Stimulated activated CD8-positive, alpha-beta memory T cell treated with anti-CD3 and anti-CD28 coated beads, Interleukin-2, amount 100 ng/mL, for 1 hour (primary cell): ENCODE measurements at places on chromosomes 3 and 15.

GRCh38 chr3:186746008-186746407 is 28.8 kb downstream of the KNG1 start:
- no peak for DNase-seq

- no peak for DNase-seq
Observed at GRCh38 chr15:99963096-99963825, 230.0 kb upstream of the LYSMD4 start.

- DNase-seq, result no peak
Observed at GRCh38 chr3:16338999-16339398, 74.0 kb downstream of the OXNAD1 start.

DNA sequence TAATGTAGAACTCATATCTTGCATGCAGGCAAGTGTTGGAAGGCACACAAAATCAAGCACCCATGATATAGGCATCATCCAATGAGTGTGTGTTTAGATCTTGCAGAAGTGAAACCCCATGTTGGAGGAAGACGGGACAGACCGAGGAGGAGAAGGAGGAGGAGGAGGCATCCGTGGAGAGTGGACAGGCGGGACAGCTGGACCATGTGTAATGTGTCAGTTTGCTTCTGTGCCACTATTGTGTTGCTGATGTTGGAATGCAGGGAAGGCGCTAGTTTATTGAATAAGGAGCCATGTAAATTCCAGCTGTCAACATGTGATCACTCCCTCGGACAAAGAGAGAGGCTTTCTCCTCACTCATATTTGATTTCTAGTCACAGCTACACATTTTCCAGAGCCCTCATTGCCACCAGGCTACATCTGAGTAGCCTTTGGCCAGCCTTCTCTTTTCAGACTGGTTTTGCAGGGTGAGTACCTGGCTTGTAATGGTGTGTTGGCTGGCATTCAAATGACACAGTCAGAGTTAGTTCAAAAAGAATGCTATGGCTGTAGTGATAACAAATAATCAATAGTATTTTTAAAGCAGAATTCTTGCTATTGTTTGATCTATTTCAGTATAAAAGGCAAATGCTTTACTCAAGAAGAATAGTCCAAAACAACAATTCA is 1037.6 kb upstream of the NR2F2 start:
- DNase-seq, result no peak

GRCh38 chr15:69610277-69610676 is 157.7 kb downstream of the RPLP1 start:
- no peak for DNase-seq

DNA sequence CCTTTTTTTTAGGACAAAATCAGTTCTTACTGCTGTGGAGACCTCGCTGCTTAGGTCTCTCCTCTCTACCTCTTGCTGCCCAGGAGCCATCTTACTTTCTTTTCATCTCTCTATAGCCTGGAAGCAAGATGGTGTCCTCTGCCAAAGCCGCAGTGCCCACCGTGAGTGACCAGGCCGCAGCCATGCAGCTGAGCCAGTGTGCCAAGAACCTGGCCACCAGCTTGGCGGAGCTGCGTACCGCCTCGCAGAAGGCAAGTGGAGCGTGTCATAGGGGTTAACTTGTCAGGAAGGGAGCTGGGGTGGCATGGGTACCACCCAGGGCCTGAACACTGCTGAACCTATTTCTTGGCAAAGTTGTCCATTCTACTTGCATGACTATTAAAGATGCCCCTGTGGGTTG is 320.3 kb upstream of the TPM1 start:
- DNase-seq, result no peak

DNA sequence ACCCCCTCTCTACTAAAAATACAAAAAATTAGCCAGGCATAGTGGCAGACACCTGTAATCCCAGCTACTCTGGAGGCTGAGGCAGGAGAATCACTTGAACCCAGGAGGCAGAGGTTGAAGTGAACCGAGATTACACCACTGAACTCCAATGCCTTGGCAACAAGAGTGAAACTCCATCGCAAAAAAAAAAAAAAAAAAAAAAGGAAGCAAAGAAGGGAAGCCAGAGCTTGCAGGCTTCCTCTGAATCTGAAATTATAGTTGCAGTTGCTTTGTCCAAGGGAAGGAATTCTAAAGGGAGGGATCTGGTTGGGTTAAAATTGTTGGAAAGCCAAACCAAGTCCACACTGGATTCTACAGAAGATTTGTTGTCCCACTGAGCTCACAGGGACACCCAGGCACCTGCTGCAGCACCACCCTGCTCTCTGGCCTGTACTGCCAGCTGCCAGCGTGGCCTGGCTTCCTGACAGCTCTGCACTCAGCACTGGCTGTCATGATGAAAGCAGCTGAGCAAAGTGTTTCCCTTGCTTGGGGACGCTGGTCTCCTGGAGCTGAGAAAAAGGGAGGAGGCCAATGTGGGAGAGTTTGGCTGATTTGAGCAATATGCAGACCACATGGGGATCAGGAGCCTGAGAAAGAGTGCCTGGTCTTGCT is 88.8 kb upstream of the HES1 start:
- no peak for DNase-seq

DNA sequence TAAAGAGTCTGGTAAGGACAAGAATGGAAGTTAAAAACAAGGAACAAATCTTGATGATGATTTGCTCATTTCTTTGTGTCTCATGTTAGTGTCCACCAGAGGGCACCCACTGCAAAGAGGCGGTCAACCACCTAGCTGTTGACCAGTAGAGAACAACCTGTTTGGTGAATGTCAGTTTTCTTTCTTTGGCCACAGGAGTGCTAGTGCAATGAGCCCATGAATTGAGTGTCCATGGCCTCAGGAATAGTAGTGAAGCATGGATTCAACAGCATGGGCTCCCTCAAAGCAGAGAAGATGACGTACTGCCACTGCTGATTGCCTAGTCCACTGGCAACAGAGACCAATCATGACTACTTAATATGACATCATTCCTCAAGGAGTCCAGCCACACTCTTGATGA is 10.7 kb upstream of the CNTN6 start:
- DNase-seq, result no peak

- no peak for DNase-seq
Observed at GRCh38 chr3:4606911-4607310, 113.8 kb downstream of the ITPR1 start.

DNA sequence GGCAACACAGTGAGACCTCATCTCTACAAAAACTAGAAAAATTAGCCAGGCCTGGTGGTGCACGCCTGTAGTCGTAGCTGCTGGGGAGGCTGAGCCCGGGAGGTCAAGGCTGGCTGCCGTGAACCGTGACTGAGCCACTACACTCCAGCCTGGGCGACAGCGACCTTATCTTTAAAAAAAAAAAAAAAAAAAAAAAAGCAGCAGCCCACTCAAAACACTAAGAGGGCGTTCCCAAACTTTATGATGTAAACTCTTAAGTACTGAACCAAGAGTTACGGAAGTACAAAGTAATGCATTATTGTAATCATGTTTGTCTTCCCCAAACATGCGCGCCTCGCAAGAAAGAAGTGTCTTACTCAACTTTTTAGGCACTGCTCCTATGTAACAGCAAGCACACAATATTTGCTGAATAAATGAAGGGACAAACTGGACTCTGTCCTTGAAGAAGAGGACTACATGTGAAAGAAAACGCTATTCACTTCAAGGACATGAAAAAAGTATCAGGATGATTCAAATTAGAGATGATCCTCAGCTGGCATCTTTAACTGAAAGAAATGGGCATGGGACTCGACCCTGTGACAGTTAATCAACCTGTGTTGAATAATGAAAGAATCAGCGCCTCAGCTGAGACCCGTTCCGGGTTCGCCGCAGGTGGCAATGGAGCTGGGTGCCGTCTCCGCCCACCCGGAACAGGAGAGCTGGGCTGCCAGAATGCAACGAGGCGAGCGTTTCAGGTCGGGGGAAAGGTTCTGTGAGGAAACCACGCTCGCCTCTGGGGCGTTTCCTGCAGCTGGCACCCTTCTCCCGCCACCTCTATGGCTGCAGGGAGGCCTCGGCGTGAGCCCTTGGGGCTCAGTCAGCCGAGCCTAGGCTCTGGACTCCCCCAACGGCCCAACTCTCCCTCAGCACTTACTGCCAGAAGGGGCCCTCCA is 718 bp downstream of the SPG11 start:
- peak; percentile 60 for DNase-seq

DNA sequence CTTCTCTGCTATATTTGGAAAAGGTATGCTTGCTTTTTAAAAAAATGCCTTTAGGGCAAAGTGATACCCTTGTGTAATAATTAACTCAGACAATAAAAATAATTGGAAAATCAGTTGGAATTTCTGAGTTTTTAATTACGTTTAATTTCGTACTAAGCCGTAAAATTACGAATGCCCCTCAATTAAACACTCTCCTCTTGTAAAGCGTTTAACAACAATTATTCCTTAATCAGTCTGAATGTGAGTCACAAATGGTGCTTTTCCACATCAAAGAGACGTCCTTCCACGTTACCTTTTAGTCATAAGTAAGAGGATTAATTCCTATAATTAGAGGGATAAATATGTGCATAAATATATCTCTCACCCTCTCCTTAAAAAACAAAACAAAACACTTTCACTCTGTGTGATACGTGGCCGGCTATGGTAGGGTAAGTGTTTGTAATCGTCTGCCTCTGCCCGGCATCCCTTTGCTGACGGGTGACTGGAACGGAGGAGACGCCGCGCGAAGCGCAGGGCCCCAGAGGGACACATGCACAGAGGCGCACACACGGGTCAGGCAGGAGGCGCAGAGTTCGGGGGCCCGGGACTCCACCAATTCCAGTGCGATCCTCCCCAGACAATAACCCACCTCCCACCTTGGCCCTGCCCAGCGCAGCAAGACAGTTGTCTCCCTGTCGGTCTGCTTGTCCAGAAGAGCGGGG is 9.7 kb upstream of the MEIS2 start:
- no peak for DNase-seq

- DNase-seq, result no peak
Observed at GRCh38 chr3:58173669-58174398, 36.9 kb downstream of the DNASE1L3 start.

- no peak for DNase-seq
Observed at GRCh38 chr3:16126634-16127033, 47.8 kb upstream of the GALNT15 start.

GRCh38 chr15:31012455-31012854 is 21.0 kb upstream of the MTMR10 start:
- DNase-seq, result no peak

DNA sequence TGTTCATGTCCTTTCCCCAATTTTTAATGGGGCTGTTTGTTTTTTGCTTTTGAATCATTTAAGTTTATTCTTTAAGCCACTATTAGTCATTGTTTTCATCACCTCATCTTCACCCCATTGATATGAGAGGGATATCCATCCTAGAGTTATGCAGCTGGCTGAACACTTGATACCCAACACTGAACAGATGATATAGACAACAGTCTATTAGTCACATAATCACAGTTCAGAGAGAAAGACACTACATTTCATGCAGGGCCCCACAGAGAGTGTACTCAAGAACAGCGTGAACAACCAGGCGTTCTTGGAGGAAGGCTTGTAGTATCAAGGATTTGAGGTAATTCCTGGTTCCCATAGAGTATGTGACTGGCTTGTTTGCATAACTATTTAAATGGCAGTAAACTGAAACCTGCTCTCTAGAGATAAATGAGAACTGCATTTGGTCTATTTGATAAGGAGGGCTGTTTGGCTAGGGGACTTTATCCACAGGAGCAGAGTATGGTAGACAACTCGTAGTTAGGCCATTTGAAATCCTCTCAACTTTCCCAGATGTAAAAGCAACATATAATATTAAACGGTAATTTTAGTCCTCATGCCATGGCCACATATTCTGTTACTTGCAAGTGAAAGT is 618.7 kb downstream of the SI start:
- DNase-seq, result no peak

- no peak for DNase-seq
Observed at GRCh38 chr3:26256224-26256623, 366.3 kb upstream of the LRRC3B start.

- no peak for DNase-seq
Observed at GRCh38 chr3:72408983-72409779, 439.1 kb downstream of the SHQ1 start.

GRCh38 chr3:31081018-31081662 is 186.7 kb upstream of the GADL1 start:
- no peak for DNase-seq

- DNase-seq, result no peak
Observed at GRCh38 chr3:71984843-71985613, 200.1 kb upstream of the PROK2 start.

DNA sequence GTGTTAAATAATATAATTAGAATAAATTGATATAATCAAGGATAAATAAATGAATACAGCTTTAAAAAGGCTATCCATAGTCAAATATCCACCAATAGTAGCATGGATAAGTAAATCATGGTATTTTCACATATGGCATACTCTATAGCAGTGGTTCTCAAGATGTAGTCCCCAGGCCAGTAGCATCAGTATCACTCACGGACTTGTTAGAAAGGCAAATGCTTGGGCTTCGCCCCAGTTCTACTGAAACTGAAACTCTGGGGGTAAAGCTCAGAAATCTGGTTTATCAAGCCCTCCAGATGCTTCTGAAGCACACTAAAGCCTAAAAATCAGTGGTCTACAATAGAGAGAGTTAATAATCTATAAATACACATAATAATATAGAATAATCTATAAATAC is 261.6 kb upstream of the TTC14 start:
- DNase-seq, result no peak

- DNase-seq, result no peak
Observed at GRCh38 chr3:65676580-65676979, 362.1 kb downstream of the MAGI1 start.

DNA sequence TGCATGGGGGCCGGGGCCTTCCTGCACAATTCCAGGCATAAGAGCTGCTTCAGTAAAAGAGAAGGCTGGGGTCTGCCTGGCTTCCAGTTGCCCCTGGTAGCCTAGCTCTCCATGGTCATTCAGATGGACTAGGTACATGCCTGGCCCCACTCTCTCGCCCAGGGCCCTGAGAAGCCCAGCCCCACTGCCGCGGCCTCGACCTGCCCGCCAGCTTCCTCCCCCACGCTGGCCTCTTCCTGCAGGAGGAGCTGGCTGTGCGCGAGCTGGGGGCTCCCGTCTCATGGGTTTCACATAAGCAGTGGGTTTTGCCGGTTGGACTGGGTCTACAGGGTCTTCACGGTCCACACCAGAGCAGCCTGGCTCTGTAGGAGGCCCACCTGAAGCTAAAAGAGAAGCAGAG is 3.6 kb downstream of the PRR20G start:
- DNase-seq, result no peak

DNA sequence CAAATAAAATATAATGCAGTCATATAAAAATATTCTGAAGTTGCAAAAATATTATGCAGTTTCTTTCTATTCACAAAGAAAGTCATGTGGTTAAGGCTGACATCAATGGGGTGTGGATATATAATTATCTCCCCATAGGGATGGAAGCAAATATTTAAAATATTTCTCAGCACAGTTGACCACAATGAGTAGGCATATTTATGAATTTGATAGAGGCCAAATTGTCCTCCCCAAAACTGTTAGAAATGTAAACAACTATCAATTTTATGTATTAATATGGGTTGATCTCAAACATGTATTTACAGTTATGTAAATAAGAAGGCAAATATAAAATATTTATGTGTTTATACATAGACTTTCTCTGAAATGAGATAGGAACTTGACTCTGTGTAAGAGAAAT is 246.0 kb upstream of the CBLB start:
- no peak for DNase-seq

GRCh38 chr3:85495602-85496001 is 536.8 kb downstream of the CADM2 start:
- DNase-seq, result no peak
